ENCODE measurements at places on chromosomes 16 and 17.

GRCh38 chr17:80101946-80102663, 724 bp downstream of the GAA start:
- DNase-seq, result no peak

- no peak for DNase-seq
These were observed 40.1 kb downstream of the AKAP10 start for GRCh38 chr17:19937522-19937921.

GRCh38 chr16:4264546-4264945, 8.3 kb downstream of the TFAP4 start:
- DNase-seq, result no peak

- no peak for DNase-seq
These were observed 14.4 kb downstream of the NTAN1 start for GRCh38 chr16:15041271-15042004.

- DNase-seq, result no peak
These were observed 1.8 kb upstream of the TEX2 start for GRCh38 chr17:64264891-64265290.

- no peak for DNase-seq
These were observed 658 bp downstream of the CACNG4 start for GRCh38 chr17:66964930-66965800.

GRCh38 chr16:17557949-17558348, 87.2 kb upstream of the XYLT1 start:
- no peak for DNase-seq

GRCh38 chr17:56185491-56186221, 32.4 kb downstream of the ANKFN1 start:
- DNase-seq, result no peak

DNA sequence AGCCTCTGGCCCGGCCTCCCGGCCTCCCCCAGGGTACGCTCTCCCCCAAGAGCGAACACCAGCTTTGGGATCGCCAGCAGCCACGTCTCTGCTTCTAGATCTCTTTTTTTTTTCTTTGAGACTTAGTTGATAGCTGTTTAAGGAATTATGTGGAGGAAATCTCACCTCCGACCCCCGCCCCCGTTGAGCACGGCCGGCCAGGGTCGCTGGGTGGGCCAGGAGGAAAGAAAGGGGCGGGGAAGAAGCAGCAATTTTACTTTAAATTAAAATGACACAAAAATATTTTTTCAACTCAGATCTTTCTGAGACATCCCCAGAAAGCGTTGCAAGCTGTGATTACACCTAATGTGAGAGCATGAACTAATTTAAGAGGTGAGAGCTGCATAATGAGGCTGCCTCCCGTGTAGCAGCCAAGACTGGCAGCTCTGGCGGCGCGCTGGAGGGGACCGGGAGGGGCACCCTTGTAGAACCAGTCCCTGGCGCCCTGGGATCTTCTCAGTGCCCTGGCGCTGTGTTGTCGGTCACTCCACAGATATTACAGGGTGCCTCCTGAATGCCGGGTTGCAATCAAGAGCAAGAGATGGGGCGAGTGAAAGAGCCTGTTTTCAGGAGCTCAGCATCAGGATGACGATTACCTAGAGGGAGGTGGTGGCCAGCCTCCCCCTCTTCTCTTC, 1.9 kb upstream of the CBLN1 start:
- DNase-seq, result no peak

- no peak for DNase-seq
These were observed 7.3 kb upstream of the MAPK8IP3 start for GRCh38 chr16:1698680-1699079.

- DNase-seq, result no peak
These were observed 399.8 kb downstream of the SLC39A11 start for GRCh38 chr17:72692676-72693075.

GRCh38 chr17:68277807-68278206, 13.1 kb downstream of the SLC16A6 start:
- DNase-seq, result no peak

DNA sequence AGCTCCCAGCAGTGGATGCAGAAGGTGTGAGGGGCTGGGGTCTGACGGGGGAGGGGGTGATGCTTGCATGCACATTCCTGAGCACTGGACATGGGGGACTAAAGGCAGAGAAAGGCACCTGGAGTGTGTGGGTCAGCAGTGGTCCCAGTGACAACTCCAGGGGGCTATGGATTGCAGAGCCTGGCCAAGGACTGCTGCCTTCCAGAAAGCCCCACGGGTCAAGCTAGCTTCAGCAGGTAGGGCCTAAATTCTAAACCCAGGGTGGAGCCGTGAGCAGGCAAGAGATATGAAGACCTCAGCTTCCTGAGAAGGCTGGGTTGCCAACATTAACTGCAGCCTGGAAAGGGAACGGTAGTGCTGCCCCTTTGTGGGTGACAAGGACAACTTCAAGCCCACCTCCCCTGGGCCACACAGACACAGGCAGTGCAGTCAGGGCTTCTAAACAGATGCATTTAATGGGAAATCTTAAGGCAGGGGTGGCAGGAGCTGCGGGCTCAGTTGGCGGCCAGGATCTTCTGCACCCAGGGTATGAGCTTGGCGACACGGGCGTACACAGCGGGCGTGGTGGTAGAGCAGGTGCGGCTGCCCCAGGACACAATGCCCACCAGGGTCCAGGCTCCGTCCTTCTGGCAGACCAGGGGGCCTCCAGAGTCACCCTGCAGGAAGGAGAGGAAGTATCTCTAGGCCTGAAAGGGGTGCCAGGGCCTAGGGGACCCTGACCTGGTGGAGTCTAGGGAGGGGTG, 3.1 kb downstream of the CTRB2 start:
- no peak for DNase-seq

DNA sequence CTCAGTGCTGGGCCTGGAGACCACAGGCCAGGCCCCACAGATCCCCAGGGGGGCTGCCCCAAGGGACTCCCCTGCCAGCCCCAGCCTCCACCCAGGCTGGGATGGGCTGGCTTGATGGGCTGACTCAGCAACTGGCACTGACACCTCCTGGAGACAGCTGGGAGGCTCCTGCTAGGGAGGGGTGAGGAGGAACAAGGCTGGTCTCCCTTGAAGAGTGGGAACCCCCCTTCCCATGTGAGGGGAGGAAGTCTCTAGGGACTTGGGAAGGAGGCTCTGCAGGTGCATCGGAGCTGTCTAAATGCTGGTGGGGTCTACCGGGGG, 10.4 kb downstream of the NHERF1 start:
- DNase-seq, result no peak

GRCh38 chr16:3143598-3144320, 8.9 kb downstream of the ZNF213 start:
- no peak for DNase-seq

Data from iPS DF 6.9 (cell line).